ENCODE measurements at places on chromosomes 6 and 20.

GRCh38 chr20:56835829-56836550 lies 206.9 kb downstream of the TFAP2C start:
- no peak for DNase-seq

- no peak for DNase-seq
Observed at GRCh38 chr6:52834481-52834880, 6.1 kb downstream of the GSTA5 start.

- no peak for DNase-seq
Observed at GRCh38 chr6:73878403-73878802, 182.4 kb downstream of the CD109 start.

- DNase-seq = no peak
Observed at GRCh38 chr6:170093658-170094596, 197.0 kb downstream of the DLL1 start.

DNA sequence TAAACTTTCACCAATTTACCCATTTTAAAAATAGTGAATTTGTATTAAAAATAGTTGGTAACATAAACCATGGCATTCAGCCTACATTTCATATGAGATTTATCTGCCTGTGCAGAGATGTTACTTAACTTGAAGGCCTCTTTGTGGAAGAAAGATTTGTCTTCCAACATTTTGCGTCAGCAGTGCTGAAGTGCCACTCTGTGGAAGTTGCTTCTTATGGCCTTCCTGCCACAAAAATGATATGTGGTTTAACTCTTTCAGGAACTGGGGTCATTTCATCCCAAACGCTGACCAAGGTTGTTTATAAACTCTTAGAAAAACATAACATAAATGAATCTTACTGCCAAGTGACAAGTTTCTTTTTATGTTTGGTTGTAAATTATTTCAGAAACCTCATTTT lies 246.8 kb downstream of the ARID1B start:
- no peak for DNase-seq

All from NCI-H510A treated with DMSO at 0.1 percent for 48 hours (cell line).